ENCODE measurements at places on chromosomes 11 and 22.

- DNase-seq, result no peak
Measured at GRCh38 chr11:8056810-8057463, 24.1 kb upstream of the TUB start.

GRCh38 chr11:43694477-43694876 is 13.9 kb downstream of the HSD17B12 start:
- no peak for DNase-seq

GRCh38 chr11:124978316-124978715 is 24.3 kb downstream of the CCDC15 start:
- DNase-seq, result no peak

DNA sequence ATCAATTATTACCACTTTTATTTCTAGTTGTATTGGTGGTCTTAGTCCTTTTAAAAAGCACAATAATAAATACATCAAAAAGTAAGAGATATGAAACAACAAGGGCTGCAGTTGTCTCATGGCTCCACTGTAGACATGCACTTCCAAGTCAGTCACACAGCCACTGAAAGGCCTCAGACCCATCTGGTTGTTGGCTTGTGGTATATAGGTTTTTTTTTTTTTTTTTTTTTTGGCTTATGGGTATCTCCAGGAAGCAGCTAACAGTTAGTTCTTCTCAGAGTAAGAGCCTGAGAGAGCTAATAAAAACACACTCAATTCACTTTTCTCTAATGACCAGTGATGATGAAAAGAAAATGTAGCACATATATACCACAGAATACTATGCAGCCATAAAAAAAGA is 6.0 kb upstream of the OR52E6 start:
- DNase-seq, result no peak

DNA sequence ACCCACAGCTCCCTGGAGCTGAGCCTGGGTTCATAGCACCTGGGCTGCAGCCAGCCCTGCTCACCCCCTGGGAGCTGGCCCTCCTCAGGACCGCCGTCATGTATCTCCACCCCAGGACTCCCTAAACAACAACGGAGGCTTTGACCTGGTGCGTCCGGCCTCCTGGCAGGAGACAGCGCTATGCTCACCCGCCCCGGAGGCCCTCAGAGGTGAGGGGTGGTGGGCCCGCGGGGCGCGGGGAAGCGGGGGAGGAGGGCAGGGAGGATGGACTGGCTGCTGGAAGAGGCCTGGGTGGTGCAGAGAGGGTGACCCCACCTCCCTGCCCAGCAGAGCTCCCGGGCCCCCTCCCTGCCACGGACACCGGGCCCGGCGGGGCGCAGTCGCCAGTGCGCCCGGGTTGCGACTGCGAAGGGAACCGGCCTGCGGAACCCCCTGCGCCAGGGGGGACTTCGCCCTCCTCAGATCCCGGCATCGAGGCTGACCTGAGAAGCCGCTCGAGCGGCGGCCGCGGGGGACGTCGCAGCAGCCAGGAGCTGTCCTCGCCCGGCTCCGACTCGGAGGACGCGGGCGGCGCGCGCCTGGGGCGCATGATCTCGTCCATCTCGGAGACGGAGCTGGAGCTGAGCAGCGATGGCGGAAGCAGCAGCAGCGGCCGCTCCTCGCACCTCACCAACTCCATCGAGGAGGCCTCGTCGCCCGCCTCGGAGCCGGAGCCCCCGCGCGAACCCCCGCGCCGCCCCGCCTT is 3.1 kb downstream of the MAPK8IP2 start:
- DNase-seq, result no peak

DNA sequence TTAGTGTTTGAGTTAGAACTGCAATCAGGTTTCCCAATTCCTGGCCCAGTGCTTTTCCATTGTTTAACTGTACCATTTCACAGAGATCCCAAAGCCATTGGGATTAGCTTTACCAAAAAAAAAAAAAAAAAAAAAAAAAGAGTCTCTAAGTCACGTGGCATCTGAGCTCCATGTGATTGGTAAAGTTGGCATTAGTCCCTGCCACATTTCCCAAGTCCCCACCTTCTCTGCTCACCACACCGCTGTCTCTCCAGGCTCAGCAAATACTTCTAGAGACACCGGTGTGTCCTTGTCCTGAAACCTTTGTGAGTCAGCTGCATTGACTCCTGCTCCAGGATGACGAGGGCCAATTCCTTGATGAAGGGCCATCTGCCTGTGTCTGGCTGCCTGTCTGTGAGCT is 305.3 kb downstream of the KIRREL3 start:
- DNase-seq, result no peak

- DNase-seq, result no peak
Measured at GRCh38 chr22:42895541-42895981, 38.5 kb upstream of the ARFGAP3 start.

DNA sequence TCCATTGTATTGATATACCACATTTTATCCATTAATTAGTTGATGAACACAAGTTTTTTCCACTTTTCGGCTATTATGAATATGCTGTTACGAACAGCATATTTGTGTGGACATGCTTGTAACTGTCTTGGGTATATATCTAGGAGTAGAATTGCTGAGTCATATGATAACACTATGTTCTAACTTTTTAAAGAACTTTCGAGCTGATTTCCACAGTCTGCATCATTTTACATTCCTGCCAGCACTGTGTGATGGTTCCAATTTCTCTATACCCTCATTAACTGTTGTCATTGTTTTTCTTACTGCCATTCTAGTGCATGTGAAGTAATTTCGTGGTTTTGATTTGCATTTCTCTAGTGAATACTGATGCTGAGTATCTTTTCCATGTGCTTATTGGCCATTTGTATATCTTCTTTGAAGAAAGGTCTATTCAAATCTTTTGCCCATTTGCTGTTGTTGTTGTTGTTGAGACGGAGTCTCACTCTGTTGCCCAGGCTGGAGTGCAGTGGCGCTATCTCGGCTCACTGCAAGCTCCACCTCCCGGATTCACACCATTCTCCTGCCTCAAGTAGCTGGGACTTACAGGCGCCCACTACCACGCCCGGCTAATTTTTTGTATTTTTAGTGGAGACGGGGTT is 7.4 kb upstream of the RCE1 start:
- no peak for DNase-seq

DNA sequence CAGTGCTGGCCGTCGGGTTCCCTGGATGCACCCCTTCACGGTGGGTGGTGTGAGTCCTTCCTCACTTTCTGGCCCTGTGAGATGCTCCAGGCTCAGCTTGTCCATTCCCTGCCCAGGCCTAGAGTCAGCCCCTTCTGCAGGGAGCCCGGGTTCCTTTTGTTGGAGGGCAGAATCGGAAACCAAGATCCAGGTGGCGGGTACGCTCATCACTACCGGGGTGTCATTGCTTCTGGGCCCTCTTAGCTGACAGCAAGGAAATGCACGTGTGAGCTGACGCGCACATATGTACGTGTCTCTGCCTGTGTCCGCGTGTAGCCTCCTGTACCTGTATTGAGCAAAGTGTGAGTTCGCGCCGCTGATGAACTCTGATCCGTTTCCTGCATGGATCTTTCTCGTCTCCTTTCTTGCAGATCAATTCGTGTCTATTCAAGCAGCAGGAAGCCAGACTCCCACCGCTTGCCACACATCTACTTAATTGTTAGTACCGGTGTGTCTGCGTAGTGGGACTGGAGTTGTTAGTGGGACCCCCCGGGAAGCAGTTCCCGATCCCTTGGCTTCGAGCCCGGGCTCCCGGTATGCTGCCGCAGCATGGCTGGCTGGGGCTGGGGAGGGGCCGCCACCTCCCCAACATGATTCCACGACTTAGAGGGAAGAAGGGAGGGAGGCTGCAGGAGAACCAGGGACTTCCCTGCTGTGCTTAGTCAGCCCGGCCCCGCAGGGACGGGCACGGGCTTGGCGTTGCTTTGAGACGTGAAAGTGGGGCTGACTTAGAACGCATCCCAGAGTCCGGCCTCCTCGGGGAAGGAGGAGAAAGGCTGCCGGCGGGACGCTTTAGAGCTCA is 35.9 kb upstream of the GRAMD4 start:
- no peak for DNase-seq

GRCh38 chr11:9626496-9627394 is 37.1 kb upstream of the SWAP70 start:
- no peak for DNase-seq

DNA sequence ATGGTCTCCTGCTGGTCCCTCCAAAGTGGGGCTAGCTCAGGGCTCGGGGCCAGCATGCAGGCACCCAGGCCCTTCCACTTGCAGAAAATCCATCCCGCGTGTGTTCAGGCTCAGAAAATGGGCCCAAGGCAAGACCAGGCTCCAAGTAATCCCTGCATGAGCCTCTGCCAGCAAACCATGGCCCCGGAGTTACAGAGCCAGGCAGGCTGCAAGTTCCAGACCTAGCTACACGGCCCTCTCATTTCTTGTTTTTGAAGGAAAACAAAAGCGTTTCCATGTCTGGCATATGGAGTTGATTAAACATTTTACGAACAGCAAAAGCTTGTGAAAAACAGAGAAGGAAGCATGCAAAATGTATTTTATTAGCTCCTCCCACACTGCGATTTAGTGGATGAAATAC is 29.7 kb downstream of the KIAA0930 start:
- no peak for DNase-seq

GRCh38 chr11:128018692-128019091 is 568.7 kb downstream of the ETS1 start:
- DNase-seq, result no peak

DNA sequence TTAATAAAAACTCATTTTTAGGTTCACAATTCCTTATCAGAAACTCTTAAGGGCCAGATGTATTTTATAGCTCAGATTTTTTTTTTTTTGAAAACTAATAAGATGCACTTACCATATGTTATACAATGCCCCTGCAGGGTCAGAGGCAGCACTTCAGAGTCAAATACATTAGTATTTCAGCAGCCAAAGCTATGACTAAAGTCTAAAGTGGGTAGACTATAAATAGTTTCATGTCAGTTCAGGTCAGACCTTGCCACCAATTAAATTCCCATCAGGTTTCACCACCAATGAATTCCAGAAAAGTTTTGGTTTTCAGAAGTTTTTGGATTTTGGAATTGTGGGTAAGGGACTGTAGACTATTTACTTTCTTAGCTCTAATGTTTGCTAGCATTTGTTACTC is 75.9 kb downstream of the FAM83F start:
- DNase-seq, result no peak

DNA sequence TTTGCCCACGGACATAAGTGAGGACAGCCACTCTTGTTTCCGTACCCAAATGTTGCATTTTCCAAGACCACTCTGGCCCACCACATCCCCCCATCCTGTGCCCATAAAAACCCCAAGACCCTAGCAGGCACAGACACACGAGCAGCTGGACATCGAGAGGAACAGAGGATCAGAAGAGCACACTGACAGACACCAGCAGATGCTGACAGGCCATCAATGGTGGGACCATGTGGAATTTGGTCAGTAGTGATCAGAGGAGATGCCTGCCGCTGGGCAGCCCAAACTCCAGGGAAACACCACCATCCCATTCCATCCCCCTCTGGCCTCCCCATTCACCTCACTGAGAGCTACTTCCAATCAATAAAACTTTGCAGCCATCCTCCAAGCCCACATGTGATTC is 87.0 kb downstream of the DLG2 start:
- no peak for DNase-seq

- DNase-seq, result no peak
Measured at GRCh38 chr11:34405079-34405858, 33.5 kb upstream of the CAT start.

- DNase-seq, result no peak
Measured at GRCh38 chr22:39449708-39450107, 7.1 kb upstream of the MGAT3 start.

GRCh38 chr11:10694486-10695239 is 1.1 kb upstream of the IRAG1 start:
- no peak for DNase-seq

- DNase-seq, result no peak
Measured at GRCh38 chr11:94928117-94928990, 45.0 kb downstream of the CWC15 start.

- no peak for DNase-seq
Measured at GRCh38 chr22:31829505-31829904, 75.7 kb downstream of the DEPDC5 start.

GRCh38 chr22:25777870-25778269 is 35.9 kb downstream of the MYO18B start:
- no peak for DNase-seq

- no peak for DNase-seq
Measured at GRCh38 chr11:133305208-133305956, 226.9 kb downstream of the OPCML start.

DNA sequence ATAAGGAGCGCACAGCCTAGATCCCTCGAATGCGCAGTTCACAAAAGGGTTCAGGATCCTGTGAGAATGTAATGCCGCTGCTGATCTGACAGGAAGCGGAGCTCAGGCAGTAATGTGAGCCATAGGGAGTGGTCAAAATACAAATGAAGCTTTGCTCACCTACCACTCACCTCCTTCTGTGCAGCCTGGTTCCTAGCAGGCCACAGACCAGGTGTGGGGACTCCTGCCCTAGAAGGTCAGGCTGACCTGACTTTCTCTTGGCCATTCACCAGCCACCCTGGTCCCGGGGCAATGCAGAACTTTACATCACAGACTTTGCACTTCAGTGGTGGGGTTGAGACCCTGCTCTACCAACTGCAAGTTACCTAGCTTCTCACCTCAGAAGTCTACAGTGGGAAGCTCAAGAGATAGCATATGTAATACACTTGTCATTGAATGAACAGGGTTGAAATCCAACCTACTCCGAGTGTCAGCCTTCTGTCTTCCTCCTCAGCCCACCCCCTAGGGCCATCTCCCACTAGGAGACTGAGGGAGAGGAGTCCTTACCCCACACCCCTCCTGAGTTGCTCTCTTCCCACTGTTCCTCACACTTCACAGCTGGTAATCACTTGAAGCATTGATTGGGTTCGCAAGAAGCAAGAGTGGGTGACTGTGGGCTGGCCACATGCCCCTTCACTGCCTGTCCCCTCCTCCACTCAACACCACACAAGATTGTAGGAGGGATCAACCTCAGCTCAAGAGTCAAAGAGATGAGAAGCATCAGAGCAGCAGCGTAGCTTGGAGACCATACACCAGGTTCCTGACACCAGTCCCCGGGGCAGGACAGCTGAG is 2.0 kb upstream of the KCNJ1 start:
- no peak for DNase-seq

- DNase-seq, result no peak
Measured at GRCh38 chr11:2247496-2247895, 22.9 kb downstream of the ASCL2 start.

DNA sequence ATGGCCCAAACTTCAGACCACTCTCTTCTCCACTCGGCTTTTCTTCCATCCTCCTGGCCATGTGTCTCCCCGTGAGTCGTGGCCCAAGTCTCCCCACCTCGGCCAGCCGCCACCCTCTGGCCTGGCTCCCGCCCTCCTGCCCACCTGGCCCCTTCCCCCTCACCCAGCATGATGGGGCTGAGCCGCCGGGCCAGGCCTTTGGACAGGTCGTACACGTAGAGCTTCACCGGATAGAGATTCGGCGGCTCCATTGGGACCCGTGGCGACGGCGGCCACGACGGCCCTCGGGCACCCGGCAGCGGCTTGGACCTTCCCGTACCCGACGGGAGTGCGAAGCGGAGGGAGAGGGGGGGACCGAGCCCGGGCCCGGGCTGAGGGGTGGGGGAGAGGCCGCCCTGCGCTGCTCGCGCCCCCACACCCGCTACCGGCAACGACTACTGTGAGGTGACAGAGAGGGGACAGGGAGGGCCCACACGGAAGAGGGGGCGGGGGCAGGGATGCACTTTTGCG is at the start of gene DESI1:
Gene DESI1 (minus strand): TSS at position 455 of the 510 bp plus-strand sequence. CDS start 204 bp downstream, at position 251.
- DNase-seq, result no peak

GRCh38 chr11:73414977-73415651 is 38.9 kb downstream of the RELT start:
- DNase-seq, result no peak

GRCh38 chr11:109726061-109726460 is 304.1 kb downstream of the C11orf87 start:
- DNase-seq, result no peak

Measured in effector memory CD8-positive, alpha-beta T cell (primary cell).